Activated gamma-delta T cell (primary cell): ENCODE measurements at places on chromosomes 6 and 20.

- no peak for DNase-seq
These were observed 2.3 kb downstream of the ENTPD6 start for GRCh38 chr20:25197870-25198190.

DNA sequence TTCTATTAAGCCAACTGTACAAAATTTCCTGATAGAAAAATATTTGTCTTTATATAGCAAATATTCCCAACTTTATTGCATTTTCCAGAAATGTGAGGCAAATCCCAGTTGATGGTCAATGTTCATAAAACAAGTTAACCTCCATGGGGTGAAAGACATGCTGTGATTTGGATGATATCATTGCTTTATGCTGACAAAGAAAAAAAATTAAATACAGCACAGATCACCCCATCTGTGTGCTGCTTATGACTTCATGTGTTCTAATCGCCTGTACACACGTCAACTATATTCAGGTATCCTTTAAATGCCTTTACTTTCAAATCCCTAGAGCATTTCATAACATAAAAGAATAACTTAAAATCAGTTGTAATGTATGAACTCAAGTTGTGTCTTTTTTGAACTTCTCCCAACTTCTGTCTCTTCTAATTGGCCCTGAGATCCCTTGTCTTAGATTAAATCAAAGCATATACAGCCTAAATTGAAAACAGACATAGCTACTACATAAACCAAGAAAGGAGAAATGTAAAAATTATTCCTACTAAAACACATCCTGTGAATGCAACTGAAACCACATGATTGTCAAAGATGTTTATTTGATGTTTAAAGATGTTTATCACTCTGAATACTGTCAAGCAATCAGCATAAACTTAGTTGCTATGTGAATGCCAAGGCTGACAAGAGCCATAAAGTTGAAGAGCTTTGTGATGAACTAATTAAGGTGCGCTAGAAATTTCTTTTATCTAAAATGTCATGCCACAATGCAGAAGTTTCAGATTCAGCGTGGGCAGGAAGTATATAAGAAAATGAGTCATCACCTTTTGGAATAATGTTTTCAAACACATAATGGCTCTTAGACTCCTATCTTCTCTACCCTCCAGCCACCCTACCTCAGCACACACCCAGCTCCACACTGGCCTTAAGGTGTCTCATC lies 68.7 kb downstream of the FILIP1 start:
- no peak for DNase-seq

DNA sequence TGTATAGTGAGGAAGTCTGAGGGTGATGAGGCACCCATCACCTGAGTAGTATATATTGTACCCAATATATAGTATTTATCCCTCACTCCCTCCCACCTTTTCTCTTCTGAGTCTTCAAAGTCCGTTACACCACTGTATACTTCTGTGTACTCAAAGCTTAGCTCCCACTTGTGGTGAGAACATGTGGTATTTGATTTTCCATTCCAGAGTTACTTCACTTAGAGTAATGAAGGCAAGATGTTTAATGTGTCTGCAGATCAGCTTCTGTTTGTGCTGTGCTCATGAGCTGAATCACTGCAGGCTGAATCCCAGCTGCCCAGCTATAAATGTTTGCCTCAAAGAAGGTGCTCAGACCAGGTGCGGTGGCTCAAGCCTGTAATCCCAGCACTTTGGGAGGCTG lies 139.3 kb upstream of the FOXA2 start:
- no peak for DNase-seq

DNA sequence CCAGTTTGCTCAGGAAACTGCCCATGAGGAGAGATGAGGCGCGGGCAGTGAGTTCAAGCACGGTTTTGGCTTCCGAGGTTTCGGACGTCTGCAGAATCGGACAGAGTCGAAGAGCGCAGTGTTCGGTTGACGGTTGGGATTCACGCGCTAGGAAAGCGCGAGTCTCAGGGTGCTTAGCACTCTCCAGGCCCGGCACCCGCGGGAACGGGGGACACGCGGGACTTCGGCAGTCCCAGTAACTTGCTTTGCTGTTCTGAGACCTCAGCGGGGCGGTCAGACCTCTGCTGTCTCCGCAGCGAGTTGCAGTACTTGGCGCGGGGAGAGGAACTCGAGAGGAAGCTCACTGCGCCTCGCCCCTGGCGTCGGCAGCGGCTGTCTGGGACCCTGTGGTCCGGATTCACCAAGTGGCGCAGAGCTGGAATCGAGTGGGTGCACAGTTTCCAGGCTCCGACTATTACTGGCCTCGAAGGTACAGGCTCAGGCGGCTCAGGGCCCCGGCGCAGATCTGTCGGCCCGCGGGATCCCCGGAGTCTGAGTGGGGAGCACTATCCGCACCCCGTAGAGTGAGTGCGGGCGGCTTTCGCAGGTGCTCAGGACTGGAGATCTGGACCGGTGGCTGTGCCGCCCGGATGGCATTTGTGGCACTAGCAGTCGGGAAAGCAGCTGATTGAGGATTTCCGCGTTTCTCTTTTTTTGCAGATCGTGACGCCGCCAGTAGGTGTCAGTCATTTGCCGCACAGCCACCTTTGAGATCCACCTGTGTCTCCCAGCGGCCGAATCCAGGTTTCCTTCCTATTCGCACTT lies at the start of gene POM121L2:
POM121L2 (minus strand) TSS at position 128 of the 804 bp plus-strand sequence; CDS start at position 25, 103 bp downstream.
- no peak for DNase-seq

GRCh38 chr6:167779129-167779992 lies 47.4 kb upstream of the AFDN start:
- no peak for DNase-seq

DNA sequence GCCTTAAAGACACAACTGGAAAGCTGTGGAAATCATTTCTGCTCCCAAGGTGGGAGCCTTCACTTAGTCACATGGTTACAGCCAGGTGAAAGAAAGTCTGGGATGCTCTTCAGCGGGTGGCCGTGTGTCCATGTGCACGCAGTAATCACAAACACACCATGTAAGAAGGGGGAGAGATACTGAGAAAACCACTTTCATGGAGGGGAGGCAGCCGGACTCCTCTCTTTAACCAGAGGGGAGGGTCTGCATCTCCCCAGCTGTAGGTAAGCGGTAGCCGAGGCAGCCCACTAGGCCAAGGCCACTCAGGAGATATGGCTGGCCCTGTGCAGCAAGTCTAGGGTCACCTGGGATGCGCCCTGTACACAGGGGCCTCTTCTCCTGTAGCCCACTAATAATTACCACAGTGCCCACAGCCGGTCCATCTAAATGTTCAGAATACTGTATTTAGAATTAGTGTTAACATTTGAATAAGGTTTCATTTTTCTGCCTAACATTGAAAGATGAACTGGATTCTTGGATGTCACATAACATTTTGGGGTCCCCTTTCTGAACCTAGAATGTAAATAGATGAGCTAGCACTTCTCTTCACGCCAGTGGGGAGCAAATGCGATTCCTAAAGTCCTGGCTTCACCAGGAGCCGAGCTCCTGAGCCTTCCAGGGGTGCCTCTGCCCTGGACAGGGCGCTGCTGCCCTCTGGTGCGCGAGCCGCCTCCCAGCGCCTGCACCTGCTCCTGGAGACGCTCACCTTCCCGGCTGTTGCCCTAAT lies 15.9 kb downstream of the GPR31 start:
- no peak for DNase-seq

DNA sequence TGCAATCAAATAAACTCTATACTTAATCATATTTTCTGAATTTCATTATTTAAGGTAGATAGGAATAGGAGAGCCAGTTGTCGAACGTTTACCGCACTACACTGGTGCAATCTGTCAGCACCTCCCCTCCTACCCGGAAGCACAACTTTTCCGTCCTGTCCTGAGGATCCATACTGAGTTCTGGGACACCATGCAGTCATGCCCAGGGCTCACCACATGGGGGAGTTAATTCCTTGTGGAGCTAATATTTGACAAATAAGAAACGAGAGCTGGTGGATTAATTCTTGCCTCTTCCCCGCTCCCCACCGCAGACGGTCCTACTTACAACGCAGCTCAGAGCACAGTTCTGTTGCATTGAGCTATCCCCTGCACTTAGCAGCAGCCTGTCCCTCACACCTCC lies 107.7 kb upstream of the RALGAPA2 start:
- DNase-seq: no peak

- no peak for DNase-seq
These were observed 171.7 kb upstream of the CCN2 start for GRCh38 chr6:132122871-132123270.

GRCh38 chr20:8971669-8972316 lies 97.1 kb upstream of the PLCB4 start:
- no peak for DNase-seq

GRCh38 chr20:14210146-14210545 lies 127.3 kb downstream of the FLRT3 start:
- DNase-seq: no peak

DNA sequence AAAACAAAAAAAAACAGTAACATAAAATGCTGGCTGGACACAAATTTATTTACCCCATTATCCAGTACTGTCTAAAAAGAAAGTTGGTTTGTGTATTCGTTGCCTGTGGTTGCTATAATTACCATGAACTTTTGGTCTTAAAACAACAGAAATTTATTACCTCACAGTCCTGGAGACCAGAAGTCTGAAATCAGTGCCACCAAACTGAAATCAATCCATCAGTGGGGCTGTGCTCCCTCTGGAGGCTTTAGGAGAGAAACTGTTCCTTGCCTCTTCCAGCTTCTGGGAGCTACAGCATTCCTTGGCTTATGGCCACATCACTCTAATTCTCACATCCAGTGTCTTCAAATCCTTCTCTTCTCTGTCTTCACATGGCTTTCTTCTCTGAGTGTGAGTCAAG lies 79.4 kb downstream of the SNX5 start:
- no peak for DNase-seq

GRCh38 chr6:75932067-75932466 lies 140.4 kb downstream of the IMPG1 start:
- no peak for DNase-seq

GRCh38 chr20:26276554-26277210 lies 580.0 kb upstream of the ZNF337 start:
- no peak for DNase-seq

DNA sequence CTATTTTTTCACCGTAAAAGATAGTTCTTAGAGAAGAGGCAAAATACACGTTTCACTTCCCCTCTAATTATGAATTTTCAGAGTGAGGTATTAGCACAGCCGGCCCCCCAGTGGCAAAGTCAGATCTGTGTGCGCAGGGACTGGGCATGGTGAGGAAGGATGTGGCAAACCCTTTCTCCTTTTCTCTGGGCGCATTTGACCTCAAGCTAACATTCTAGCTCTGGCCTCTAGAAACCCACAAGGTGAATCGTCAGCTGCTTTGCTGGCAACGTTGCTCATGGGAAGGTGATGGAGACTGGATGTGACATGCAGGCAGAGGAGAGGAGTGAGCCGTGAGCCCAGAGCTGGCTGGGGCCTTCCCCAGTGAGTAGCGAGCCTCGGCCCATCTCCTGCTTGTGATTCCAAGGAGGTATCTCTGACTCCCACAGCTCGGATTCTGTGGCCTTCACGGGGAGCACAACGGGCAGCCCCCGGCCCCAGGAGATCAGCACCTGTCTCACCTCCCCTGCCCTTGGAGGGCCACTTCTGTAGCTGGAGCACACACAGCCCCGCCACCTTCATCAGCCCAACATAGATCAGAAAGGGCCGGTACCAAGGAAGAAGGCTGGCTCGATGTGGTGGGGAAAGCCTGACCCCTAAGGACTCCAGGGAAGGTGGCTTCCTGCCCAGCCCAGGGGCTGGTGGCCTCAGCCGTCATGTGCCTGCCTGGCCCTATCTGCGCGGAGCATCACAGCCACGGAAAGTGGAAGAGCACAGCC lies 152.8 kb downstream of the TAF4 start:
- DNase-seq: no peak

- DNase-seq: no peak
These were observed 192.2 kb downstream of the RFPL4B start for GRCh38 chr6:112539355-112539754.

GRCh38 chr6:118281291-118281690 lies 266.8 kb upstream of the PLN start:
- DNase-seq: no peak

- DNase-seq: no peak
These were observed 2.9 kb upstream of the TAAR1 start for GRCh38 chr6:132661906-132662305.

- no peak for DNase-seq
These were observed 319.0 kb downstream of the HACE1 start for GRCh38 chr6:104540743-104541142.

DNA sequence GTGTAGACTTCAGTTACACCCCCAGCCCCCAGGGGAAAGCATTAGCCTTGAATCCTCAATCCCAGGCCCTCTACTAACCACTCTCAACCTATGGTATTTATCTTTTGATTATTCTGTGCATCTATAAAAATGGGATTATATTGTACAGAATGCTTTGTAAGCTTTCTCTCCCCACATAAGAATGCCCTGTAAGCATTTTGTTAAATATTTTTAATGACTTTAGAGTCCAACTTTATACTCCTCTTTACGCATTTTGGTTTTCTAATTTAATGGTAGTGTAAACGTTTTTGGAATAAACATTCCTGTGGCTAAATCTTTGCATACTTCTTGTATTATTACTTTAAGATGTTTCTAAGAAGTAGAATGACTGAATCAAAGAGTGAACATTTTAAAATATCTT lies 35.4 kb downstream of the FBXO9 start:
- DNase-seq: no peak

GRCh38 chr6:98920904-98921431 lies 26.8 kb downstream of the FBXL4 start:
- no peak for DNase-seq
